ENCODE measurements at places on chromosomes 7 and 10.

DNA sequence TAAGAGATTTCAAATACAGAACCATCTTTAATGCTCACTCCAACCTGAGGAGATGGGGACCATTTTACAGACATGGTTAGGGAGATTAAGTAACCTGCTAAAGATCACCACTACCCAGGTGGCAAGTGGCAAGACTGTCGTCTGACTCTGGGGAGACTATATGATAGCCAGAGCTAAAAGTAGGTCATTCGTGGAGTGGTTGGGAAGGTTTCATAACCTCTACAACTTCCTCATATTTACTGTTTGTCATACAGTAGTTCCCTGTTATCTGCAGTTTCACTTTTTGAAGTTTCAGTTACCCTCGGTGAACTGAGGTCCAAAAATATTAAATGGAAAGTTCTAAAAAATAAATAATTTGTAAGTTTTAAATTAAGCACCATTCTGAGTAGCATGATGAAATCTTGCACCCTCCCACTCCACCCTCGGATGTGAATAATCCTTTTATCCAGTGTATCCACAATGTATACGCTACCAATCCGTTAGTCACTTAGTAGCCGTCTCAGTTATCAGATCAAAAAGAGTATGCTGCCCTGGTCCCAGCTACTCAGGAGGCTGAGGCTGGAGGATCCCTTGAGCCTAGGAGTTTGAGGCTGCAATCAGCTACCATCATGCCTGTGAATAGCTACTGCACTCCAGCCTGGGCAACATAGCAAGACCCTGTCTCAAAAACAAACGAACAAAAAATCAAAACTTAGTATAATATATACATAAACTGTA is 14.9 kb upstream of the LGI1 start:
- DNase-seq = no peak

GRCh38 chr10:12777840-12778585 is 223.5 kb downstream of the CCDC3 start:
- no peak for DNase-seq

- no peak for DNase-seq
Observed at GRCh38 chr10:113519681-113520115, 33.2 kb upstream of the HABP2 start.

DNA sequence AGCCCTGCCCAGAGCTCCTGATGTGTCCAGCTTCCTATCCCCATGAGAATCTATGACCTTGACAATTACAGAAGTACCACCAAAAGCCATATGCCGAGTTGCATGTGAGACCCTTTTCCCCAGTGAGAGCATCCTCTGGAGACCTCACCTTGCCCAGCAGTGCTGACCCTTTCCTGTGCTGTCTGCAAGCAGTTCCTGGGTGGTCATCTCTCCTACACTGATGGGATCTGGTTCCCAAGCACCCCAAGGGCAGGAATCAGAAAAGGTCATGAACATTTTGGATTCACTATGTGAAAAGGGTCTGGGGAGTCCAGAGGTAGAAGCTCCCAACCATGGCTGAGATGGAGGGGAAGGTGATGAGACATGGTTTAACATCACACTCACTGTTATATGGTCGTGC is 18.2 kb downstream of the SFTPD start:
- no peak for DNase-seq

- no peak for DNase-seq
Observed at GRCh38 chr10:62810156-62810902, 5.8 kb downstream of the ADO start.

DNA sequence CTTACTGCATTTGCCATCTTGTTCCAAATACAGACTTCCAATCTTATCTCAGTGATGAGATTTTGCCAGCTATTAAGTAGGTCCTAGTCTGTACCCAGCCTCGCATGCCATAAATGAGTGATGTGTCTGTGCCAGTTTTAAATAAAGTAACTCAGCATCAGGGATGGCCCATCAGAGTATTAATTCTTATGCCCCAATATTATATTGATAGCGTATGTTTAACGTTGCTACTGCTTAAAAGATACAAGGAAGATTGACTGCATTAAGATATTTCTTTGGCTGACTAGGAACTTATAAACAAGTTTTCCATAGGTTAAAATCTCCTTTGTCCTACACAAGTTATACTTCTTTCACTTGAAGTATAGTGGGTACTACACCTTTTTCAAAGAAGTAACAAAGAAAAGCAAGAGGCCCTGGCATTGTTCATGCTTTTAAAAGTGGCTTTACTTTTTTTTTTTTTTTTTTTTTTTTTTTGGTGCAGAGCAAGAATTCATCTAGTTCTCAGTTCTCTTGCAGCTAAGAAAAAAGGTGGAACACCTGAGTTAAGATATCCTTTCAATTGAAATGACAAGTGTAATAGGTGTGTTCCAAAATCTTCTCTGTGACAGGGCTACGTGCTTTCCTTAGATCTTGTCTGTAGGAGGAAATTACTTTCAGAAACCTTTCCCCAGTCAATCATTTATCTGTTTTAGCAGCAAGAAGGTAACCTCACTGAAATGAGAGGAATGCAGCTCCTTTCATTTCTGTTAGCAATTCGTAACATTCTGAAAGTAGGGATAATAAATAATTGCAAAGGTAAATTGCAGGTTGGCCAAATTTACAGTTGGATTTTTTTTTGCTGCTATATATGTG is 245.0 kb downstream of the CELF2 start:
- DNase-seq = peak; percentile 53

Measured in kidney tubule cell (primary cell).